ENCODE measurements at places on chromosomes 7 and 10.

DNA sequence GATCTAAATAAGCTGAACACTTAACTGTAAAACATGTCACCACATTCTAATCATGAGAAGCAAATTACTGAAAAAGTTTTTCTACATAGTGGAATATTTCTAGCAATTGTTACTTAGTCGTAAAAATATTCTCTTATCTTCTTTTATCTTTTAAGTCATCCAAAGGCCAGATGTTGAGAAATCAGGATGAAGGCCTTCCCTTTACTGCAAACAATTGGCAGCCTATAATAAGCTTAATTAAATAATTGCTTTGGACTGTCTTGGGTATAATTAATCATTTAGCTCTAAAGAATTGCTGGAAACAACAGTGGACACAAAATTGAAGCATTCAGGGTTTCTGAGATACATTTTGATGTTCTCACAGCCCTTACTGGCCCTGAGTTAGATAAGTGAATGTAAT is 226.5 kb downstream of the FANK1 start:
- DNase-seq: no peak

GRCh38 chr10:42975558-42976340 is 101.1 kb upstream of the RET start:
- DNase-seq: no peak

DNA sequence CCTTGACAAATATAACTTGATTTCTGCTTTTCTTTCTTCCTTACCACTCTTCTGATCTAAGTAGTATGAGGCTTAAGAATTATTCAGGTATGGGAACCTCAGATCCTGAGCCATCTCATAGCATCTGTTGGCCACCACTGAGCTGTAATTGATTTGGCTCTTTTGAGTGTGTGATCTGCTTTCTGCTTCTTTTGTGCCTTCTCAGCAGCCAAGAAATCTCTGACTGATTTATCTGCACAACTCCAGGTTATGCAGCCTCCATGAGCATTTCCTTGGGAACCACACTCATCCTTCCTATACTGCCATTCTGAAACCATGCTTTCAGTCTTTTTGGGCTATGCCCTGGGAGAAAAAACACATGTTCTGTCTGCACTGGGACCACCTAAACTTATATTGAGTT is 178.0 kb upstream of the FAM3C start:
- DNase-seq: no peak

DNA sequence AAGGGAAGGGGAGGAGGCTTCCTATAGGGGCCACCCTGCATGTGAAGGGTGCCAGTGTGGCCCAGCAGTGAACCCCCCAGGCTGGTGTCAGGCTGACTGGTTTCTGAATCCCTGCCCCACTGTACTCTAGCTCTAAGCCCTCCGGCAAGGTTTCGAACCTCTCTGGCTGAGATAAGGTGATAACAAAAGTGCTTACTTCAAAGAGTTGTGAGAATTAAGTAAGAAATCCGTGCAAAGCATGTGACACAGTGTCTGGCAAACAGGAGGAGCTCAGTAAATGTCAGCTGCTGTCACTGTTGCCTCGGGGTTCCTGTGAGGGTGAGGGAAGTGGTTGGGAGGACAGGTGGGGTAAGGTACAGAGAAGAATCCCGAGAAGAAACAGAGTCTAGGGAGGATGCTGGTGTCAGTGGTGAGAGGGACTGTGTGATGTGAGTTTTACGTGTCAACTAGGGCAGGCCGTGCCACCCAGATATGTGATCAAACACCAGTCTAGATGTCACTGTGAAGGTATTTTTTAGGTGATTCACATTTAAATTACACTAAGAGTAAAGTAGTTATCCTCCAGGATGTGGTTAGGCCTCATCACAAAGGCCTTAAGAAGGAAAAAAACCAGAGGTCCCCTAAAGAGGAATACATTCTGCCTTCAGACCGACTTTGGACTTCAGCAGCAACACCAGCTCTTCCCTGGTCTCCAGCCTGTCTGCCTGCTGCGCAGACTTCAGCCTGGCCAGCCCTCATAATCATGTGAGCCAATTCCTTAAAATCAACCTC is 64.4 kb downstream of the BPGM start:
- peak; percentile 27 for DNase-seq

GRCh38 chr10:101076630-101077029 is 14.8 kb downstream of the KAZALD1 start:
- DNase-seq: no peak

Measured in activated T-cell treated with anti-CD3 and anti-CD28 coated beads for 48 hours (primary cell).